ENCODE measurements at places on chromosomes 12 and 14.

- no peak for DNase-seq
These were observed 1025.7 kb upstream of the TMEM132C start for GRCh38 chr12:127241072-127241817.

DNA sequence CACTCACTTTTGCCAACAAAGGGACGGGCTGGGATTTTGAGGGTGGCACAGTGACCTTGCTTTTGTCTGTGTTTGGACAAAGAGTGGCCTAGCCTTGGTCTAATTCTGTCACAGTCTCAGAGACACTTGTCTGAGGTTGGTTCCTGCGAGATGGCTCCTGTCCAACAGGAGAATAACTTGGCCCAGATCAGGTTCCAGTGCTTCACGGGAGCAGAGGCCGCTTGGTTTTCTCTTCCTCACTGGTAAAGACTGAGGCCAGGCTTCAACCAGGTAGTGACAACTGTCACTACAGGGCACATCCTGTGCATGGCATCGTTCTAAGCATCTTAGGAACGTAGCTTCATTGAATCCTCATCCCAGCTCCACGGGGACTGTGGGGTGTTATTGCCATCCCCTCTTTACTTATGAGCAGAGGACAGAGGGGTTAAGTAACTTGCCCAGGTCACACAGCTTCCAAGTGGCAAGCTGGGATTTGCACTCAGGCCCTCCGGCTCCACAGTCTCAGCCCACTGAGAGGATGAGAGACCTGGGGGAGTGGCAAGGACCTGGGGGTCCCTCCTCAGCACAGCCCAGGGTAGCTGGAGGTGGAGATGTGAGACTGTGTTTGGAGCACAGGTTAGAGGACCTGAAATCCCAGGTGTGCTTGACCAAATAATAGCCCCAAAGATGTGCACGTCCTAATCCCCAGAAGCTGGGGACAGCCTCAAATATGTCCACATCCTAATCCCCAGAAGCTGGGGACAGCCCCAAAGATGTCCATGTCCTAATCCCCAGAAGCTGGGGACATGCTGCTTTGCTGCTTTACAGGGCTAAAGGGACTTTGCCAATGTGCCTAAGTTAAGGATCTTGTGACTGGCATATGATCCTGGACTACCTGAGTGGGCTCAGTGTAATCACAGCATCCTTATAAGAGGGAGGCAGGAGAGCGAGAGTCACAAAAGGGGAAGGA, 179.2 kb upstream of the RTL1 start:
- peak; percentile 32 for DNase-seq

DNA sequence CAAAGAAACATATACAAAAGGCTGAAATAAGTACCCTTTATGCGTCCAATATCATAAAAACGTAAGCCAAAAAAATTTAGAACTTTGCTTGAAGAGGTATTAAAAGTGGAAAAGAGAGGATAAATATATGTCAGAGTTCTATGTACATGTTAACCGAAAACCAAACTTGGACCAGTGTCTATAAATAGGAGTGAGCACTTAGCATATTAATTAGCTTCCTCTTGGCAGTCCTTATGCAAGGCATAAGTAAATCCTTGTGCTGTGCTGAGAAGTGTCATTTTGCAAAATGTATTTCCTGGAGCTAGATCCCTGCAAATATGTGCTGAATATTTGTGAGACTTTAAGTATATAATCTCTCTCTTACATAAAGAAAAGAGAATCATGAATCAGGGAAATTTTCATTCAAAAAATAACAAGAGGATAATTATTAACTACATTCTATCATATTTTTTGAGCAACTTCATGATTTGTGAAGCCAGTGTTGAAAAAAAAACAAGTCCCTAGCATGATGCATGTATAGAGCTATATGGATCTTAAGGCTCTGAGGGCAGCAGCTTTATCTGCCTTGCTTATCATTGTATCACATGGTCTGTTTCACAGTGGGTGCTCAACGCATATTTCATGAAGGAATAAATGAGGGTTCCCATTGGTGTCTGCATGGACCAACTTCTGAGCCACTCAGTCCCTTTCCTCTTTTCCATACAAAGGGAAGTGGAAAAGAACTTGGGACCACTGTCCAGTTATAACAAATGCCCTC, 326.1 kb downstream of the PDZRN4 start:
- DNase-seq = no peak

- DNase-seq = no peak
These were observed 77.5 kb downstream of the LRRC9 start for GRCh38 chr14:59997449-59997848.

DNA sequence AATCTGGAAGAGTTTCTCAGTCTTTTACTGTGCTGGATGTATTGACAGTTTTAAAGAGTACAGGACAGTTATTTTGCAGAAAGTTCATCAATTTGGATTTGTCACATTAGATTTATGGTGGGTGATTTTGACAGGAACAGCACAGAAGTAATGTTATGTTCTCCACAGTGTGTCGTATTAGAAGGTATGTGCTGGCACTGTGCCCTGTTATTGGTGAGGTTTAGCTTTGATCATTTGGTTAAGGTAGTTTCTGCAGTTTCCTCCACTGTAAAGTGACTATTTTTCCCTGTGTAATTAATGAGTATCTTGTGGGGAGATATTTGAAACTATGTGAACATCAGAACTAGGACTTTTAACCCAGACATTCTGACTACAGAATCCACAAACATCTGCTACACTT, 308.5 kb upstream of the TBX3 start:
- DNase-seq = no peak

- no peak for DNase-seq
These were observed 7.1 kb upstream of the SNRPF start for GRCh38 chr12:95851606-95852005.

DNA sequence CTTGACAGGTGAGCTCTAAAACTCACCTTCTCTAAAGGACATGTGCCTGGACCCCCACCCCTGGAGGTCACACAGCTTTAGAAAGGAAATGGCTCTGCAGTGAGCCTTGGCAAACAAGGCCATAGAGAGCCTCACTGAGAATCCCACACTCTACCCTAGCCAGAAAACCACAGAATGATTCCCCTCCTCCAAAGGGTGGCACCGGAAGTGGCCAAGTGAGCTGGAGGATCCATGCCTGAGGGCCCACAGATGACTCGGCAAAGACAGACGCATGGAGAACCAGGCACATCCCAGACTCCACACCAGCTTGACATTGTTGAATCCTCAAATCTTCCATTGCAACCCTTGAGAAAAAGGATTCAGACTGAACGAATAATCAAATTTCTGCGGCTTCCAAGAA, 54.2 kb upstream of the PTHLH start:
- DNase-seq = no peak

- DNase-seq = no peak
These were observed at the start of gene C12orf56 for GRCh38 chr12:64390275-64390851. TSS of gene C12orf56 (minus strand) at chr12:64390758. CDS start at chr12:64390565, 193 bp downstream.

- no peak for DNase-seq
These were observed 123.5 kb upstream of the DYRK2 start for GRCh38 chr12:67524861-67525616.

DNA sequence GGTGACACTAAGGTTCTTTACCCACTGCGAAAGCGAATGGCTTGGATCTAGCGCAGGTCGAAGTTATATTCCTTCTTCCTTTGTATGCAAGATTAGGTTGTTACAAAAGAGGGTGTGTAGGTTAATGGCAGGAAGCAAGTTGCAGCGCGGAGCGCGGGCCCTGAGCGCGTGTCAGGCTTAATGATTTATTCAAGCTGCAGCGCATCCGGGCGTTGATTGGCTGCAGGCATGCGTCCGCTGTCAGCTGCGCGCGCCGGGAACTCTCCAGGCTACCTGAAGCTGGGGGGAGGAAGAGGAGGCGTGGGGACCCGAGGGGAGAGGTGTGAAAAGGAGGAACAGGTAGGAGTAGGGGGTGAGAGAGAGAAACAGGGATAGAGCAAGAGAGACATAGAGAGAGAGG, 7.4 kb downstream of the ASCL1 start:
- no peak for DNase-seq

- no peak for DNase-seq
These were observed 324.0 kb downstream of the PRKD1 start for GRCh38 chr14:29603696-29604095.

GRCh38 chr12:104219361-104219892, 3.8 kb downstream of the TXNRD1 start:
- no peak for DNase-seq

DNA sequence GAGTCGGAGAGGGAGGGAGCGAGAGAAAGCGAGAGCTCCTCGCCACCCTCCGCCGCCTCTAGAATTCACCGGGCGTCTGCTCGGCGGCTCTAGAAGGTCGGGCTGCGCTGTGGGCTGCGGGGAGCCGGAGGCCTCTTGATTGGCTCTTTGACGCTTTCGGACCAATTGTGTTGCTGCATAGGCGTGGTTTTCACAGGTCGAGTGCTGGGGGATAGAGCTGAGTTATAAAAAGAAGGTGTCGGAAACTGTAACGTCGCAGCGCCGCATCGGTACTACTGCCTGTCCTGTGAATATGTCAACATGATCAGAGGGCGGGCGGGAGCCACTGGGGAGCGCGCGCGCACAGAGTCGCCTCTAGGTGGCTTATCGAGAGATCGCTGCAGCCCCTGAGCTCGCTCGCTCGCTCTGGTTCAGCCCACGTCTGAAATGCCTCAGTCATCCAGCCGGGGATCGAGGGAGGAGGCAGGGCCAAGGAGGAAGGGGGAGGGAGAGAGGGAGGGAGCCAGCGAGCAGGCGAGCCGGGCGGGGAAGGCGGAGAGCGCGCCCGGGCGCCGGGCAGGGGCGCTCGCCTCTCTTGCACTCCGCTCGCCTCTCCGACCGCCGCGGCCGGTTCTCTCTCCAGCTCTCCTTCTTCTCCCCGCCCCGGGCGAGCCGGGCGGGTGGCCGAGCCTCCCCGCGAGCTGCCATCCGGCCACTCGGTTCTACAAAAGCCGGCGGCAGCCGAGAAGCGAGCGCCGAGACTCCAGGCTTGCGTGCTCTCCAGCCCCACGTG, at the start of gene TBX3:
TSS of gene TBX3 (minus strand) at position 78 of the 772 bp plus-strand sequence. CDS start 975 bp downstream, outside the sequence.
- peak; percentile 89 for DNase-seq

- DNase-seq = no peak
These were observed 923.1 kb upstream of the MDGA2 start for GRCh38 chr14:48598458-48598857.

- no peak for DNase-seq
These were observed 6.5 kb downstream of the HIP1R start for GRCh38 chr12:122841544-122842321.

- no peak for DNase-seq
These were observed 73.9 kb downstream of the SLC2A13 start for GRCh38 chr12:40031965-40032364.

DNA sequence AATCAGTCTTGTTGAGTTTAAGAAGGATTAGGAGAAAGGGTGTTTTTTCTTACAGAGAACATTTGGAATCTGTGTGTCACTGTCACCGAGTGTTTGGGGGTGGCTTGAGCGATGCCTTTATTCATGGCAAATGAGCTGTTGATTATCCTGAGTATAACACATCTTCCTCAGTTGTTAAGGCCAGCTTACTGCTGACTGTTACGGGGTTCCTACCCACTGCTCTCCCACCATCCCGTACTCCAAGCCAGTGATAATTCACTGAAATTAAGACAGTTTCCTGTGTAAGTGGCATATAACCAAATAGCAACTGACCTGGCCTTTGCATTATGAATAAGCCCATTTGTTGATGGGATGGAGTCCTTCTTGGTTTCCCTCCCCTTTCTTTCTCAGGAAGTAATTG, 9.5 kb downstream of the ESRRB start:
- DNase-seq = no peak

DNA sequence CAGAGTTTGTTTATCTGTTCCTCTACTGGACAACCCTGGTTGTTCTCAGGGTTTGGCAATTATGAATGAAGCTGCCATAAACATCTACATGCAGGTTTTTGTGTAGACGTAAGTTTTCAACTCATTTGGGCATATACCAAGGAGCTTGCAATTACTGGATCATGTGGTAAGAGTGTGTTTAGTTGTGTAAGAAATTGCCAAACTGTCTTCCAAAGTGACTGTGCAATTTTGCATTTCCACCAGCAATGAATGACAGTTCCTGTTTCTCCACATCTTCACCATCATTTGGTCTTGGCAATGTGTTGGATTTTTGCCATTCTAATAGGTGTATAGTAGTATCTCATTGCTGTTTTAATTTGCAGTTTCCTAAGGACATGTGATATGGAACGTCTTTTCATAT, 39.8 kb upstream of the FBXO33 start:
- no peak for DNase-seq

- DNase-seq = no peak
These were observed 600.9 kb upstream of the FLRT2 start for GRCh38 chr14:84929086-84929485.

- DNase-seq = peak; percentile 77
These were observed 11.7 kb downstream of the HDAC7 start for GRCh38 chr12:47808050-47808449.

DNA sequence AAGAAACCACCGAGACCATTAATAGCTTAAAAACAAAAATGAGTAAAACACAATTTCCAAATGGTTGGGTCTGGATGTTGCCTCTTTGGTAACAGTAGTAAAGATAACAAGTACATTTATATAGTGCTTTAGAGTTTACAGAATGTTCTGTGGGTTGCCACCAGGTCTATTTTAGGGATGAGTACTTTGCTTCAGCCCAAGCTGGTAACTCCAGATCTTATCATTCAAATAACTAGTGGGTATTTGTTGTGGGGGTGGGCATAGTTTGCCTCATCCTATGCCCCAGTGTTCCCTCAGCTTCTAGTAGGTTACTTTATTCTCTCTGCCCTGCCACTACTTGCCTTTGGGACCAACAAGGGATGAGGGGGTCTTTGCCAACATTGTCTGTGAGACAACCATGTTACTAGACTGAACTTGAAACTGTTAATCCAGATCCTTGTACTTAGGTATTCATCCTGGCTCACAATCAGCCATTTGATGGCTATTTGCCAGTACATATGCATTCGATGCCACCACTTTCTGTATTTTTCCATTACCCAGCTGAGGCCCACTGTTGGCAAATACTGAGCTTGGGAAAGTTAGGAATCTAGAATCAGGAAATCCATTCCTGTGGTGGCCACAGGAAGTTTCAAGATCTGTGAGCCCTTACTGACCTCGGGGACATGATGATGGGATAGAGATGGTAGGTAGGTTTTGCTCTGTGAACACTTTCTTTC, 17.6 kb upstream of the AKAP6 start:
- no peak for DNase-seq

- DNase-seq = no peak
These were observed 3.2 kb downstream of the CFL2 start for GRCh38 chr14:34711169-34711568.

- no peak for DNase-seq
These were observed 31.0 kb downstream of the RNF34 start for GRCh38 chr12:121430833-121431415.

- no peak for DNase-seq
These were observed 57.8 kb downstream of the TMEM117 start for GRCh38 chr12:43893670-43894069.

Data from upper lobe of right lung (tissue), 1 donor.